ENCODE measurements at places on chromosomes 11 and 22.

- no peak for DNase-seq
Observed at GRCh38 chr22:40004836-40005235, 10.1 kb downstream of the FAM83F start.

DNA sequence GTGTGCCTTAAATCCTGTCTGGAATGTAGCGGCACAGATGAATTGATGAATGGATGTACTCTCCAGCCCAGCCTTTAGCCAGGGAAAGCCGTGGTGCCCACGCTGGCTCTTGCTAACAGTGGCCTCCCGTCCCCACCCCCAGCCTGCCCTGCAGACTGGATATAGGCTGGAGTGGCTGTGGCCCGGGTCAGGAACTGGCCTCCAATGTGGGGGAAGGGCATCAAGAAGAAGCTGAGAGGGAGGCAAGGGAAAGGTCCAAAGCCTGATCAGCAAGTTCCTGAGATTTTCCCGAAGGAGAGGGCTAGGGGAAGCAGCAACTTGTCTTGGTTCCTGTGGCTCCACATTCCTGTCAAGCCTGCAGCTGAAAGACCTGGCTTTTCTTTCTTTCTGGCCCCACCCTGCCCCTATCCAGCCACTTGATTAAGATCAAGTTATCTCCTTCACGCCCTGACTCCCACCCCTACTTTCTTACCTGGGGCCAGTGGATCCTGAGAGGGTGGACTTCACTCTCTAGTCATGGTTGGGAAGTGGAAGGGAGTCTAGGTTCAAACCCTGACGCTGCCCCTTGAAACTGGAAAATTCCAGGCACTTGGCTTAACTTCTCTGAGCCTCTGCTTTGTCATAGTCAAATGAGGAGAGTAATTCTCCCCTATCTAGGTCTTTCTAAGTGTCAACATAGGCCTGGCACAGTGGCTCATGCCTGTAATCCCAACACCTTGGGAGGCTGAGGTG, 11.0 kb upstream of the MICALL1 start:
- peak; percentile 97 for DNase-seq

DNA sequence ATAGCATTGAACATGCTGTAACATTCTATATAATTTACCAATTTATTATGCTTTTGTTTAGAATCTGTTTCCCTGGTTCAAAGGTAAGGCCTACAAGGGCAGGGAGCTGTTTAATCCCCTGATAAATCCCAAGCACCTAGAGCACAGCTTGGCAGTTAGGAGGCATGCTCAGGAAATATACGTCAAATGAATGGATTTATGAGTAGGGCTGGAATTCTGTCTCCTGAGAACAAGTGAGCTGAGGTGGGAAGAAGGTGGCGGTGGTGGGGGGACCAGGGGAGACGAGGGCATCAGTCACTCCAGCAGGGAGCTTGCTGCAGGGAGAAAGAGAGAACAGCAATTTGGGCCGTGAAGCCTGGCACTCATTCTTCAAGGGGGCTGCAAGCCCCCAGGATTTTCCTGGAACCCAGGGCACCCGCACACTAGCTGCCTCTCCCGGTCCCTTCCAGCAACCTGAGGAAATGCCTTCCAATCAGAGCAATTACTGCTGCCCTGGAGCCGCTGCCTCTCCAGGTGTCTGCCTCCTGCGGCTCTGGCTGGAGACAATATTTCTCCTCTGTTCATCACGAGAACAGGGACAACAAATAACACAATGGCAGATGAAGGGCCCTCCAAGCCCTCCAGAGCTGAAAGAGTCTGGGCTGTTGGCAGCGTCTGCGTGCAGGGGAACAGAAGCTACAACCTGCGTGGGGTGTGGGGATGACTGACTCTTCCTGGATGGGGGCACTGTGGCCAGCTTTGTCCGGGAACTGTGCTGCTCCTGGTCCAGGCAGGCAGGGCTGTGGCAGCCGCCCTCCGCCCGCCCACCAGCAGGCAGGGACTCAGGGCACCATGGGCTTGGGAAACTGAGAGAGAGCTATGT, 233.4 kb downstream of the ST3GAL4 start:
- no peak for DNase-seq

DNA sequence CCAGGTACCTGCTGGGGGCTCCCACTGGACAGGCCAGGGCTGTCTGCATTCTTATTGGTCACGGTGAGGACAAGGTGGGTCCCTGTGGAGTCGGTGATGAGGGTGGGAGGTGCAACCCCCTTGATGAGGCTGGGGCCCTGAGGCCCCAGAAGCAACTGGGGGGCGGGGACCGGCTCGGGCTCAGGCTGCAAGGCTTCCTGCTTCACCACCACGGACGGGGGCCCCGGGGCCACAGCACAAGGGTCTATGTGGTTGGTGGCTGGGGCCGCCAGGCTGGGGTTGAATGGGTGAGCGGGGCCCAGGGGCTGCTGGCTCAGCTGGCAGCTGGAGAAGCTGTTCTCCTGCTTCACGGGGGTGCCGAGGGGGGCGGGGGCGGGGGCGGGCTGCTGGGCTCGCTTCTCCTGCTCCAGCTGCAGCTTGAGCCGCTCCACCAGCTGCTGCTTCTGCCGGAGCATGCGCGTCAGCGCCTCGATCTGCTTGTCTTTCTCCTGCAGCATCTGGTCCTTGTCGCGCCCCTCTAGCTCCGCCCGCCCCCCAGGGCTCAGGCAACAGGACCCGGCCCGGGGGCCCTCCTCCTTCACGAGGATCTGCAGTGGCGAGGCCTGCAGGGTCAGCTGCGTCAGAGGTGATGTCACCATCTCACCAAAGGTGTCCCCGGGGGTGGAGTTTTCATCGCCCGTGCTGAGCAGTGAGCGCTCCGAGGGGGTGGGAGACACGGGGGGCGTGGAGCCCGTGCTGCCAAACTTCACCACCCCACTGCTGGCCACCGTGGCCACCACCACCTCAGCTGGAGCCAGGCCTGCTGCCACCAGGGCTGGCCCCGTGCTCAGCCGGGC, 48.2 kb downstream of the SGSM3 start:
- DNase-seq = no peak

GRCh38 chr11:90476442-90477007, 253.7 kb upstream of the CHORDC1 start:
- DNase-seq = peak; percentile 77

Data from mesendoderm (in vitro differentiated cells).